ENCODE measurements at places on chromosomes 13 and 19.

- DNase-seq, result no peak
Observed at GRCh38 chr19:51822946-51823345, 28.0 kb downstream of the FPR3 start.

GRCh38 chr19:48480558-48481500 lies 11.7 kb downstream of the CYTH2 start:
- peak; percentile 34 for DNase-seq

DNA sequence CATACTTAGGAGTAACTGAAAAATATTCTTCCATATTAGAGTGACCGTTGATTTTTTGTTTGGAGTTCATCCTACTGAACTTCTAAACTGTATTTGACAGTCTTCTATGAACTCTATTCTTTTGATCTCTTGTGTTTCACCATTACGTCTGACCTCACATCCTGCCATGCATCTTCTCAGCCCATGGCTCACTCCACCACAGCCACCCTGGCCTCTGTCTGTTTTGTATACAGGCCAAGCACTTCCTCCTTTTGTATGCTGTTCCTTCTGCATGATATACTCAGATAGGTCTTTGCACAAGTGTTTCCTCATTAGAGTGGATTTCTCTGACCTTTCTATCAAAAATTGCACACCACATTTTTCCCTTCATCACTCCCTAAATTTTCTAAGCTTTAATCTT lies 119.9 kb downstream of the MAB21L1 start:
- no peak for DNase-seq

- DNase-seq, result no peak
Observed at GRCh38 chr19:48194844-48195830, 24.7 kb downstream of the ZSWIM9 start.

DNA sequence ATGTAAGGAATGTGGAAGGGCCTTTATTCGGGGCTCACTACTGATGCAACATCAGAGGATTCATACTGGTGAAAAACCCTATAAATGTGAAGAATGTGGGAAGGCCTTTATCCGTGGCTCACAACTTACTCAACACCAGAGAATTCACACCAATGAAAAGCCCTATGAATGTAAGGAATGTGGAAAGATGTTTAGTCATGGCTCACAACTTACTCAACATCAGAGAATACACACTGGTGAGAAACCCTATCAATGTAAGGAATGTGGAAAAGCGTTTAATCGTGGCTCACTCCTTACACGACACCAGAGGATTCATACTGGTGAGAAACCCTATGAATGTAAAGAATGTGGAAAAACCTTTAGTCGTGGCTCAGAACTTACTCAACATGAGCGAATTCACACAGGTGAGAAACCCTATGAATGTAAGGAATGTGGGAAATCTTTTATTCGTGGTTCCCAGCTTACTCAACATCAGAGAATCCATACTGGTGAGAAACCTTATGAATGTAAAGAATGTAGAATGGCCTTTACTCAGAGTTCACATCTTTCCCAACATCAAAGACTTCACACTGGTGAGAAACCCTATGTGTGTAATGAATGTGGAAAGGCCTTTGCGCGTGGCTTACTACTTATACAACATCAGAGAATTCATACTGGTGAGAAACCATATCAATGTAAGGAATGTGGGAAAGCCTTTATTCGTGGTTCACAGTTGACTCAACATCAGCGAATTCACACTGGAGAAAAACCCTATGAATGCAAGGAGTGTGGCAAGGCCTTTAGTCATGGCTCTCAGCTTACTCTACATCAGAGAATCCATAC lies 44.3 kb downstream of the ZNF585A start:
- peak; percentile 5 for DNase-seq

GRCh38 chr19:46739290-46739771 lies 6.5 kb upstream of the FKRP start:
- no peak for DNase-seq

GRCh38 chr13:80529734-80530133 lies 188.8 kb upstream of the SPRY2 start:
- peak; percentile 75 for DNase-seq

DNA sequence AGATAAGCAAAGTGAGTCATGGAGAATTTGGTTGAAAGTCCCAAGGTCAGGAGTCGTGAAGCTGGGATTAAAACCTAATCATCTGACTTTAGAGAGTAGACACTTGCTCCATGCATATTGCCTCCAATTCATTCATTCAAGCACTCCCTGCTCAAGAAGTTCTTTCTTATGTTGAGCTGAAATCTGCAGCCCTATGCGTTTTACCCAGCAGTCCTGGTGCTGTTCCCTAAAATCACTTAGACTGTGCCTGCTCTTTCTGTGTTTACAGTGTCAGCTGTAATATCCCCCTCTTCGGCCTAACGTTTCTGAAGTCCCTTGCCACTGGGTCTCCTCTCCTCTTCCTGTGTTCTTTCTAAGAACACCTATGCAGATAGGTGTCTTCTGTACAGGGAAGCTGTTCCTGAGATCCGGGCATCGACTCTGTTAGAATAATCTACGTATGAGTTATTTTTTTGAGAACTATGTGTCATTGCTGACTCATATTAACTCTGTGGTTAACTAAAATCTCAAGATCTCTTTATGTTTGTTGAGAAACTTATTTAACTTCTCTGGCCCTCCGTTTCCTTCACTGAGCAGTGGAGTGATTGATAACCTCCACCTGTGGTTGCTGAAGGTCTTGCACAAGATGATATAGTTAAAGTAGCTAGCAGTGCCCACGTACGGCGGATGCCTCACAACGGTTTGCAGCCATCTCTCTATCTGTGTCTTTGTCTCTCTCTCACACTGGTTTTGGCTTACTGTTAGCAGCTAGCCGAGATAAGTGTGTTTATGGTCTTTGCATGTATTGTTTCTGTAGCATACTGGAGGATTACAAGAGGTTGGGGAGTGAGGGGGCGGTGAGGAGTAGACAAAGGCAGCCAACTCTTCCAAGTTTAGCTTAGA lies 4.7 kb downstream of the ALOX5AP start:
- peak; percentile 93 for DNase-seq

DNA sequence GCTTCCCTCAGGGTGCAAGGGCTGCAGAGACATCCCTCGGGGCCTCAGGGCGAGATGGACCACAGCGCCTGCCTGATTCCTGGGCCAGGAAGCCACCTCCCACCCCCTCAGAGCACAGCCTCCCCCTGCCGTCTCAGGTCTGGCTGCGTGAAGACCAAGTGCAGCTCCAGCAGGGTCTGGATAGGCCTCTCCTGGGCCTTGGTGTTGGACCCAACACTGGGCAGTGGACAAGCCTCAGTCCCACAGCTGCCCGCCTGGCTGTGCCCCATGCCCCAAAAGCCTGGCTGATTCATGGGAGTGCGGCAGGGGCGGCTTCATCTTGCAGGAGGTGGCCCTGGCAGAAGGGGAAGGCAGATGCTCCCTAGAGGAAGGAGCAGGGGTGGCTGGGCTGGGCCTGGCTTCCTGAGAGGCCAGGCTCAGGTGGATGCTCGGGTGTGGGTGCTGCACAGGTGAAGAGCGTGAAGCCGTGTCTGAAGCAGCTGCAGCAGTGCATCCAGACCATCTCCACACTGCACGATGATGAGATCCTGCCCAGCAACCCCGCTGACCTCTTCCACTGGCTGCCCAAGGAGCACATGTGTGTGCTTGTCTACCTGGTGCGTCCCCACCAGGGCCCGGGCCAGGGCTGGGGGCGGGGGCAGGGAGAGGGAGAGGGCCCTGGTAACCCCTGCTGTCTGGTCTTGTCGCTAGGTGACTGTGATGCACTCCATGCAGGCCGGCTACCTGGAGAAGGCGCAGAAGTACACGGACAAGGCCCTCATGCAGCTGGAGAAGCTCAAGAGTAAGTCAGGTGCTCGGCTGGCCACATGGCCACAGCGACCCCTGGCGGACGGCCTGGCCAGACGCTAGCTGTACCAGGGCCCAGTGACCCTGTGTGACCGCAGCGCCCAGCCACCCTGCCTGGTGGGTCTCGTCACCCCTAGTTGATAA lies 21.7 kb downstream of the MAU2 start:
- DNase-seq, result peak; percentile 63

DNA sequence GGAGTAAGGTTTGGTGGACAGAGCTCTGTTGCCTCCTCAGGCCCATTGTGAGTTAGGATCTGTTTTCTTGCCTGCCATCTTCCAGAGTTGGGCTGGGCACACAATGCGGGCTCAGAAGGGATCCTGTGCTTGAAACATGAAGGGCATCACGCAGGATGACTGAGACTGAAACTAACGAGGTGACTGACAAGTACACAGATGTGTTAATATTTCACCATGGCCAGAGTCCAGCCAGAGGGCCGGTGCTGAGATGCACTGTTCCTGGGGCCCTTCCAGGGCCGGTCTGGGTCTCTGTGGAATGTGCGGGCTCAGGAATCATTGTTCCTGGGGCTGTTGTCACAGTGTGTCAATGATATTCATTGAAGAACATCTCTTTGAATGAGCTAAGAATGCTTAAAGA lies 163.7 kb downstream of the URI1 start:
- no peak for DNase-seq

DNA sequence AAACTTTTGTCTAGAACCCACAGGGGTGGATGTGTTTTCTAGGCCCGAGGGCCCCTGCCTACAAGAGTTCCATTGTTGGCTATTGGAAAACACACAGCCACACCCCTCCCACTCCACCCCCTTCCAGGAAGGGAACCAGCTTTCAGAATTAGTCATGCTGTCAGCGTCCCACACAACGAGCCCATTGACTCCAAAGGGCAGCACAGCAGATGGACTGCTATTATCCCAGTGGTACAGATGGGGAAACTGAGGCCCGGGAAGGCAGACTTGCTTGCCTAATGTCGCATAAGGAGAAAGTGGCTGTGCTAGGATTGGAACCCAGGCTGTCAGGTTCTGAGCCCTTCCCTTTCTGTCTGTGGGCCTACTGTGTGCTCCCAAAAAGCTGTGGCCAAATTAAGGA lies 8.1 kb upstream of the FXYD3 start:
- DNase-seq, result peak; percentile 56

- no peak for DNase-seq
Observed at GRCh38 chr19:2804156-2805004, 15.3 kb upstream of the ZNF554 start.

- no peak for DNase-seq
Observed at GRCh38 chr19:4578552-4579248, 19.2 kb upstream of the SEMA6B start.

GRCh38 chr13:23842406-23842805 lies 46.8 kb downstream of the MIPEP start:
- no peak for DNase-seq

DNA sequence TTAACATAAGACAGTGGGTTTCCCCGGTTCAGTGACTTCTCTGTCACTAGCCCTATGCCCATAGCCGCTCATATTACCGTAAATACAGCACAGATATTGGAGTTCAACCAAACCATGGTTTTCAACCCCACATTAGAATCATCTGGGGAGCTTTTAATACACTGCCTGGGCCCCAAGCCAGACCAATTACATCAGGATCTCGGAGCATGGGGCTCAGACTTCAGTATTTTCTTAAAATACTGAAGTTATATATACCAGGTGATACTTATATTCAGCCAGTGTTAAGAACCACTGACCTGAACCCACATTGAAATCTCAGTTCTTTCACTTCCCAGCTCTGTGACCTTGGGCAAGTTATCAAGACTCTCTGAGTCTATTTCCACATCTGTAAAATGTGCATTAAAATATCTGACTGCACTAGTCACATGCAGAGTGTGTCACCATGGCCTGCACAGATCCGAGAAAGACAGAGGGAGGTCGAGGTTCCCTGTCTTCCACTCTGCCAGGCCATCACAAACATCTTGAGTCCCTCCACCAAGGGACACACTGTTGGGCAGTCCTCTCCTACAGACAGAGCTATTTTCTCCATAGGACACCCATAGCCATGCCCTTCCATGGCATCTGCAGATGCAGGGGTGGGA lies 32.2 kb upstream of the IPO5 start:
- DNase-seq, result peak; percentile 67

- no peak for DNase-seq
Observed at GRCh38 chr13:85367887-85368286, 431.3 kb downstream of the SLITRK6 start.

GRCh38 chr19:11330127-11330526 lies 9.3 kb downstream of the RAB3D start:
- DNase-seq, result no peak

GRCh38 chr19:6402837-6403608 lies 10.1 kb upstream of the GTF2F1 start:
- DNase-seq, result peak; percentile 75

GRCh38 chr19:41872384-41872774 lies 4.7 kb upstream of the CD79A start:
- DNase-seq, result peak; percentile 25

- peak; percentile 52 for DNase-seq
Observed at GRCh38 chr19:35030257-35031071, at the start of gene SCN1B. TSS of gene SCN1B (plus strand) at chr19:35030470. CDS start at chr19:35030821, 351 bp downstream.

DNA sequence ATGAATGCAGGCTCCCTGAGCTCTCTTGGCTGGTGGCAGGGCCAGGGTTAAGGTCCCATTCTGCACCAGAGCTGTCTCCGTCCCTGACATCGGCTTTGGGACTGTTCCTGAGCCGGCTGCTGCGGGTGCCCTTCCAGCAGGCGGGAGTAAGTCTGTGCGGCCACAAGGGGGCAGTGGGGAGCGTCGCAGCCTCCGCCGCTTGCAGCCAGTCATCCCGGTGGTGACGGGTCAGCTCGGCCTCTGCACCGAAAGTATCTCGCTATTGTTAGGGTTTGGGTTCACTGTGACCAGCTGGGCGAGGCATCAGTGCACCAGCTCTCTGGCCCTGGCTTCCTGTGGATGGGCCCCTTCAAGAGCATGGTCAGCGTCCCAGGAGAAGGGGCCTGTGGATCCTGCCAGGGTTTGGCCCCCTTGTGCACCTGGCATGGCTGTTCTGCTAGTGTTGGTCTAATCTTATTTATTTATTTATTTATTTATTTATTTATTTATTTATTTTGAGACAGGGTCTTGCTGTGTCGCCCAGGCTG lies 15.1 kb downstream of the NDUFB7 start:
- DNase-seq, result peak; percentile 80

DNA sequence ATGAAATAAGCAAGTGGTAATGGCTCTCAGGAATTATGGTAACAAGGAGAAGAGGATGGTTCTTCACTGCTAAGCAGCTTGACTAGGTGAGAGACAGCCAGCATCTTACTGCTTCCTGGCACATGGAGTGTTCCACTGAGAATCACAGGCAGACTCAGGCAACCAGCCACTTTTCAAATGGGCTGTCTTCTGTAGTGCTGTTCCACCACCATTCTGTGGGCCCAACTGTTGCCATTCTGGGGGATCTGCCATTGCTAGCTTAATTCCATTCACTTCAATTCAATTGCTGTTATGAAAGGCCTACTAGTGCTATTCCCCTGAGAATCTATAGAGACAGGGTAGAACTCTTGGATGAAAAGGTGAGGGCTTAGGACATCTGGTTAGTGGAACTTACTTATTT lies 341.9 kb downstream of the KCNRG start:
- DNase-seq, result no peak

GRCh38 chr19:35098413-35099049 lies 17.1 kb upstream of the FXYD3 start:
- no peak for DNase-seq

DNA sequence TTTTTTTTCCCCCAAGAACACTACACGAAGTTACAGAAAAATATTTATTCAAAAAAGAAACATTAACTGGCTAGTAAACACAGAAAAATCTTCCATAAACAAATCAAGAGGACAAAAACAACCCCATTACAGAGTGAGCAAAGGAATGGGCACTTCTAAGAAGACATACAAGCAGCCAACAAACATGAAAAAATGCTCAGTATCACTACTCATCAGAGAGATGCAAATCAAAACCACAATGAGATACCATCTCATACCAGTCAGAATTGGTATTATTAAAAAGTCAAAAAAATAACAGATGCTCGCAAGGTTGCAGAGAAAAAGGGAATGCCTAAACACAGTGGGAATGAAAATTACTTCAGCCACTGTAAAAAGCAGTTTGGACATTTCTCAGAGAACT lies 131.7 kb downstream of the UGGT2 start:
- DNase-seq, result peak; percentile 6

Measured in fibroblast of mammary gland (primary cell).